ENCODE measurements at places on chromosomes 7 and 10.

GRCh38 chr7:19026888-19027287 lies 90.5 kb downstream of the TWIST1 start:
- no peak for DNase-seq

DNA sequence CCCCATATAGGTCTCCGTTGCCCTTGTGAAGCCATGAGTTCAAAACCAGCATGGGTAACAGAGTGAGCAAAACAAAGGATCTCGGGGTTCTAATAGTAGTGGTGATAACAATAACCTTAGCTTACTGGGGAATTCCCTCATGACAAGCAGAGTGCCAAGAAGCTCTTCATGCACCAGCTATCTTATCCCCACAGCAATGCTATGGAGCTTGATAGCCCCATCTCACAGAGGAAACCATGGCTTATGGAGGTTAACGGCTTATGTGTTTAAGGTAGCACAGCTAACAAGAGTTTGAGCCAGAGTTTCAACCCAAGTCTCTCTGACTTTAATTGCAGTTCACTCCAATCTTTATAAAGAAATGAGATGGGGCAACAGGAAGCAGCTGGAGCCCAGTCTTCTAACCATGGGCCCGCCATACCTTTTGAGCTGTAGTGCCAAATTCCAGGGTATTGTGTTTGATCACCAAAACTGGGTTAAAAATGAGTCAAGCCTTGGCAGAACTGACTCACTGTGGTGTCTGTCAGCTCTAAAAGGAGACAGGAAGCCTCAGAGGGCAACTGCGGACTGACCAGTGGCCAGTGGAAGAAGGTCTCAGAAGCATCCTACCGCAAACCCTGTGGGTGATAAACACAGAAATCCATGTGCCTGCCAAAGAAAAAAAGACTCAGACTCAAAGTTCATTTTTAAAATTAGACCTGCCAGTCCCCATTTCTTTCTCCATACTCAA lies 16.5 kb upstream of the PLAU start:
- DNase-seq, result no peak

DNA sequence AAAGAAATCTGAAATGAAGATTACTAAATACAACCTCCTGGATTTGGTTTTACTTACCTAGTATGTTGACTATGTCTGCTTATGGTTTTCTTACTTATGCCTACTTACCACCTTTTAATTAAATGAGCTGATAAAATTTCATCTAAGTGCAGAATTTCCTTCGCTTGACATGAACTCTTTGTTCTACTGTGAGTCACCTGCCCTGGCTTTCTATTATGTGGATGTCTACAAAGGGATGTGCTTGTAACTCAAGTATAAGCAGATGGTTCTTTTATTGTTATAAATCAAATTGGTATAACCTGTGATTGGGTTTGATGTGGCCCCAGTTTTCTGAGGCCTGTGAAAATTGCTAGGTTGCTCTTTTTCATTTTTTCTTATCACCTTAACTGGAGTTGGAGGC lies 389.1 kb upstream of the ANKRD30A start:
- no peak for DNase-seq

GRCh38 chr10:21068026-21068656 lies 171.0 kb upstream of the NEBL start:
- DNase-seq, result no peak

- DNase-seq, result no peak
These were observed 24.2 kb upstream of the RNF148 start for GRCh38 chr7:122726881-122727280.

DNA sequence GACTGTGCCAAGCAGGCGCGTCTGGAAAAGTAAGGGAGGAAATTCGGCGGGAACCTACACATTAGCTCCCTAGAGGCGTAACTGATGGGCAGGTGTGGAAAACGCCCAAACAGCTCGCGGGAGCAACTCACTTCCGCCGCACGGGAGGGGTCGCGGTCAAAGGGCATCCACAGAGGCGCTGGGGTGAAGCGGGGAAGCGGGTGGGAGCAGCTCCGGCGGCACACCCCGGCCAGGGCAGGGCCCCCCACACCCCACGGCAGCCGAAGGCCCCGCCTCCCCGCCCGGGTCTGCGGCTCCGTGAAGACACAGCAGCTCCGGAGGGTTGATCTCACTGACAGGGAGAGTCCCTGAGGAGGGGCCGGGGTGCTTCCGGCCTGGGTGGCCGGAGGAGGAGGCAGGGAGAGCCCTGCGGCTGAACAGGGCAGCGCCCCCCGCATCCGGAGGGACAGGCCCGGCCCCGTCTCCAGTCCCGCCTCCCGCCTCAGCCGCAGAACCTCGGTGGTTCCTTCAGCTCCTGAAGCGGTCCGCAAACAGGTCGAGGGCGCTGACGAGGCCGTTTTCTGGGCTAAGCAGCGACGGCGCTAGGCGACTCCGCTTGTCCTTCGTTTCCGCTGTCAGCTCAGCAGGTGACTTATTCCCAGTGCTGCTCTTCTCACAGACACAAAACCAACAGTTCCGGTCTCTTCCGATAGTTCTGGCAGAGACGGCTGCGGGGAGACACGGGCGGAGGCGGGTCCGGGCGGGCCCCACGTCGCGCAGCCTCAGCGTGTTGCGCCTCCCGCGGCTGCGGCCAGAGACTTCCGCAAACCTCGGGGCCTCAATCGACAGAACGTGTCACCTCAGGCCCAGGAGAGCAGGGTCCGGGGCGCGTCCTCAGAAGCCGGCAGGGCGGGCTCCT lies 276.1 kb downstream of the DNAJB6 start:
- peak; percentile 27 for DNase-seq

DNA sequence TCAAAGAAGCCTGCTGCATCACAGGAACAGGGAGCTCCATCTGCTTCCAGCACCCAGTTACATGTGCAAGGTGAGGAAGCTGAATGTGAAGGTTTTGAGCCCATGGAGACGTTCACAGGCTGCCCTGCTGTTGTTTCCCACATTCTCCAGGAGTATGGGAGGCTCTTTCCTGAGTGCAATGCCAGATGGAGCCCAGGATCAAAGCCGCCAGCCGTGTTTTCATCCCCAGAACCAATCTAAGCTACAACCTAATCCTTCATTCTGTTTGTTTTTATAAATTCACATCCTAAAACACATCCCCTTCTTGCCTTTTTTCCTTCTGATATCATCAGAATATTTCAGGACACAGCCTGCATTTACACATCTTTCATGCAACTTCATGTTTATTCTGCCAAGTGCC lies 98.9 kb upstream of the PRR15 start:
- no peak for DNase-seq

- peak; percentile 2 for DNase-seq
These were observed 44.8 kb upstream of the DMBT1 start for GRCh38 chr10:122515588-122516231.

- no peak for DNase-seq
These were observed 40.4 kb downstream of the MTURN start for GRCh38 chr7:30175180-30175579.

GRCh38 chr7:51705701-51706100 lies 389.1 kb upstream of the COBL start:
- no peak for DNase-seq

DNA sequence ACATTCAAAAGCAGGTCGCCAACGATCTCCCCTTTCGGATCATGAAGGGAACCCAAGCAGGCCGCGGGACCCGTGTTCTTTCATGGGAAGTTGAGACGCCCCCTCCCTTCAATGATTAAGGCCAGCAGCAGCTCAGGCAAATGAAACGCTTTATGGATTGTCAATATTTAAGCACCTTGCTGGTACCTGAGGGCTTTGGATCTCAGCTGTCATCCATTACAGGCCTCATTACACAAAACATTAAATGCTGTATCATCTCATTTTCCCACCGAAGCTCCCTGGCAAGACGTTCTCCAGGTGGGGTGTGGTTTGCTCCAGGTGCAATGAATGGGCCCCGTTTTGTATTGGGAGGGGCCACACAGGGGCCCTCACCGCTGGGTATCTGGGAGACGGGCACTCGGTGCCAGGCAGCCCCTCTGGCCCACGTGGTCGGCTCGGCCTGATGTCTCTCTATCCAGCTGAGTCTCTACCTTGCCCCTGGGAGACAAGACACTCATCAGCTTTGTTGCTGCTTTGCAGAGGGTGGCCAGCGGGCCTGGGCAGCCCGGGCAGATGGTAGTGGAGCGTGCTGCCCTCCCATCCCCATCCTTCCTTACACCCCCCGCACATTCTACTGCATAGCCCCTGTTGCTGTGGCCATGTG lies 456.1 kb upstream of the FOXK1 start:
- no peak for DNase-seq

DNA sequence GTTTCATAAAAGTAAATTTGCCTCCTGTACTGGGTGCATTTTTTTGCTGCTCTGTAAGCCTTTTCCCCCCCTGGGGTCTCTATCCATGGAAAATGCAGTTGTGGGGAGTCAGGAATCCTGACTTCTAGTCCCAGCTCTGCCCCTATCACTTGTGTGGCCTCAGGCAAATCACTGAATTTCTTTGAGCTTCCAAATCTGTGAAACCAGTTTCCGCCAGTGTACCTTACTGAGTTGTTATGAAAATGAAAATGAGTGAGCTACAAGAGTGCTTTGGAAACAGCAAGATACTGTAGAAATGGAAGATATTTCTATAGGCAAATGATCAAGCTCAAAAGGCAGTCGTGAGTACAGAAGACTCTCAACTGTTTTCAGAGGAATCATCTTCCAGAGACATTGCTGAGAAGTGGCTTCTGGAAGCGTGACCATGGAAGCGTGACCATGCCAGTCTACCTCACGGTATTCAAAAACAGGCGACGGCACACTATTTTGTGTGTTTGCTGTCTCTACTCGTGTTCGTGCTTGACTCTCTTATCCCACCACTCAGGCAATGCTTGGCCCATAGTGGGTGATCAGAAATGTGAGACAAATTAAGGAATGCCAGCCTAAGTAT lies 107.4 kb downstream of the ATXN7L1 start:
- DNase-seq, result no peak

DNA sequence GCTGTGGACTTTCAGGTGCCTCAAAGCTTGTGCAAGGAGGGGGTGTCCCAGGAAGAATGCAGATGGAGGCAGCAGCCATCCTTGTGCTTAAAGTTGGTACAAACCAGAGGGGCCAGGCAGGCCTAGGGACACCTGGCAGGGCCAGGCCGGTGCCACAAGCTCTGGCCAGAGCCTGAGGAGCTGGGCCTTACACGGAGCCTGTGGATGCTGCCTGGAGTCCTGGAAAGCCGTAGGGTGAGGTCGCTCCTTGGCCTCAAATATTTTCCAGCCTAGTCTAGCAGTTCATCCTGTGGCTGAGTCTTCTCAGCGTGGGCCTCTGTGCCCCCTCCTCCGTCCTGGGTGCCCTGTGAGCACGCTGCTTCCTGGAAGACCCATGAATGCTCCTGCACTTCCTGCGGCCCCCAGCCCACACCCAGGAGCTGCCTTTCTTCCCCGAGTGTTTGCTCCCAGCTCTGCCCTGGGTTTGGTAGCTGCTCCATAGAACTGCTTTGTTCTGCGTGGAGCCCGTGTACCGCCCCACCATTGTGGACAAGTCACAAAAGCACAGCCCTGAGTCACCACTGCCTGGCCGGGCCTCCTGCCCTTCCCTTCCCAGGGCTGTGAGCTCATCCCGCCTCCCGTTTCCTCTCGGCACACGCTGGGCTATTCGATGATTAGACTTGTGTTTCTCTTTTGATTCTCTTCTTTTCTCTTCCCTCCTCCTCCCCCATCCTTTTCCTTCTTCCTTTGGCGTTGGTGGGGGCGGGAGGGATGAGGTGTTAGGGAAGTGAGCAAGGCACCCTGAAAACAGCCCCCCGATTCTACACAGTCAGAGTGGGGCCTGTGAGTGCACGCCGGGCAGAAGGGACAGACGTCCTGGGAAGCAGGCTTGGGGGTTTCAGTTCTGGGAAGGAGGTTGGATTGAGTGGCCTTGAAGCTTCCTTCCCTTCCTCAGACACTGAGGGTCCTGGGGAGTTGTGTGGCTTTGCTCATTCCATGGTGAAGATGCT lies 73.2 kb upstream of the SHH start:
- no peak for DNase-seq

- no peak for DNase-seq
These were observed 19.0 kb downstream of the ADCY1 start for GRCh38 chr7:45593121-45593541.

GRCh38 chr7:31058122-31058521 lies 6.0 kb downstream of the ADCYAP1R1 start:
- no peak for DNase-seq

DNA sequence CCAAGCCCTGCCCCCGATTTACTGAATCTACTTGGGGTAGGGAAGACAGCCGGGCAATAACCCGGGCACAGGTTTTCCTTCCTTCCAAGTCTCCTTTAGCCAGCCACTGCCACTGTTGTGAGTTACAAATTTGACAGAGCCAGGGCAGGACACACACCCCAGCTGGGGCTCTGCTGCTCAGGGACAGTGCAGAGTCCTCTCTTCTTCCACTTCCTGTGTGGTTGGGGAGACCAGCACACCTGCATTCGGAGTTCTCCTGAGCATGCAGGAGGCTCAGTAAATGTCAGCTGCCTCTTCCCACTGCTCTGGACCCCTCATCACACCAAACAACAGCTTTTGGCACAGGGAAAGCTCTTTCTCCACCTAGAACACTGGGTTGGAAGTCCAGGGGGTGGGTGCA lies 21.3 kb downstream of the CHST15 start:
- no peak for DNase-seq

GRCh38 chr10:13729586-13730305 lies 143.0 kb downstream of the PRPF18 start:
- no peak for DNase-seq

DNA sequence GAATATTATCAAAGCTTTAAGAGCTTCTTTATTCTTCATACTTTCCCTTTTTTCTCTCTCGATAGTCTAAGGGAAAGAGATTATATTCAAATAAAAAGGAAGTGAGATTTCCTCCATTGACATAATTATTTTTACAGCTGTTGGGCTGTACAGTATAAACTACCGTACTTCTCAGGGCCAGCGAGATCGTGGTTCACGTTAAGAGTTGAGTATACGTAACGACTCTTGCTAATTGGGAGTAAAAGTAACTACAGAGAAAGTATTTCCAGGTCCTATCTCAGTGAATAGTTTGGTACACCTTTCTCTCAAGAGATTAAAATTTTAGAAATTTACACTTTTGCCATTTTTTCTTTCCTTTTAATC lies 57.8 kb downstream of the INPP5F start:
- DNase-seq, result no peak

- no peak for DNase-seq
These were observed 38.1 kb downstream of the ADRA2A start for GRCh38 chr10:111114758-111115500.

DNA sequence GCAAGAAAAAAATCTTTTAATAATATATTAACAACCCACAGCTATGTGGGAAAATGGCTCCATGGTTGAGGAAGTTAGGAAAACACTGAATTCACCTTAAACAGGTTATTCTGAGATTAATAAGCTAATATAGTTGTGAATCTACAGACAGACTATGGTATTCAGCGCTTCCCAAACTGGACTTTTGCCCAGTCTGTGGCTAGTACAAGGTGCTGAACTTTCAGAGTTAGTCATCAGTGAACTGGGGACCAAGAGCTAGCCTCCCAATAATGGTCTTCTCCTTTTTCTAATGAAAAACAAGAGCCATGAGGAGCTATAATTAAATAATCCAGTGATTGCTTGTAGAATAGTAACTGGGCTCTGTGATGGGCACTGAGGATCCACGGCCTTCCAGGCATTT lies 65.3 kb downstream of the FRMPD2 start:
- no peak for DNase-seq

GRCh38 chr7:70712942-70713341 lies 419.0 kb upstream of the GALNT17 start:
- no peak for DNase-seq
